MV-4-11 (cell line): ENCODE measurements at places on chromosomes 4 and X.
A peak's percentile ranks its signal among the peaks of the same experiment; 100 is the strongest.

GRCh38 chrX:115912372-115912897 is 258.1 kb upstream of the AGTR2 start:
- DNase-seq, result no peak

DNA sequence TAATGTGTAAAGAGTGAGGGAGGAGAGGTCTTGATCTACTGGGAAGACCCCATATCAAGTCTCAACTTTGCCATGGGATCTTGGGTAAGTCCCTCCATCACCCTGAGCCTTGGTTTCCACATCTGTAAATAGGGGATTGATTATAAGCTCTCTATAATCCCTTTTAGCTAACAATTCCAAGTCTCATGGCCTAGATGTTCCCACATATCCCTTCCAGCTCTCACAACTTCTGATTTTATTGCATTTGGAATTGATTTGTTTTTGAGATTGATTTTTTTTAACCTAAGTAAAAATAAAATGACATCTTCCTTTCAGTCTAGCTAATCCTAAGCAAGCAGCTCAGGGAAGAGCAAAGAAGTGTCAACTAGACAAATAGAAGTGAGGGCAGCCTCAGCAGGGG is 29.8 kb downstream of the SMIM20 start:
- DNase-seq, result no peak

GRCh38 chr4:183455431-183456195 is 11.2 kb downstream of the CDKN2AIP start:
- peak; percentile 47 for DNase-seq

DNA sequence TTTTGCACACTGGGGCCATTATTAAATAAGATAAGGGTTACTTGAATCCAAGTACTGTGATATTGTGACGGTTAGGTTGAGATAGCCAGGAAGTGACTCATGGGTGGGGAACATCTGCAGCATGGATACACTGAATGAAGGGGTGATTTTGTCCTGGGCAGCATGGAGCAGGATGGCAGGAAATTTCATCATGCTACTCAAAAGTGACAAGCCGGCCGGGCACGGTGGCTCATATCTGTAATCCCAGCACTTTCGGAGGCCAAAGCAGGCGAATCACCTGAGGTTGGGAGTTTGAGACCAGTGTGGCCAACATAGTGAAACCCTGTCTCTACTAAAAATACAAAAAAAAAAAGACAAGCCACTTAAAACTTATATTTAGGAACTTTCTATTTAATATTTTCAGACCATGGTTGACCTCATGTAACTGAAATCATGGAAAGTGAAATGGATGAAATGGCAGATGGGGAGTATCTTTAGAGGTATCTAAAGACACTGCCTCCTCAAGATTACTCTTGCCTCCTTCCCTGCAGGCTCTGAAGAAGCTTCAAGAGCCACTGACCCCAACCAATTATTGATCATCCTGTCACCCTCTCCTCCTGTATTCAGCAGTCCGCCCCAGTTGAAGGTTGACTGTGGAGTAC is 3.9 kb upstream of the TRIM60 start:
- DNase-seq, result no peak

- DNase-seq, result peak; percentile 6
These were observed 72.3 kb downstream of the PAK3 start for GRCh38 chrX:111168314-111168713.

GRCh38 chrX:43003204-43003565 is 225.2 kb upstream of the PPP1R2C start:
- DNase-seq, result no peak
